ENCODE measurements at places on chromosomes 3 and 15. TPM values are rescaled to one million over a fixed set of nuclear protein-coding genes. Genes with fewer than 3 reads are reported as not detected.
A peak's percentile ranks its signal among the peaks of the same experiment; 100 is the strongest.

- H3K27ac ChIP-seq = no peak overlapping the region
- H3K36me3 ChIP-seq = no peaks in the 10 kb centered on the region
- no peaks in the 10 kb centered on the region for H3K4me1 ChIP-seq
- DNase-seq = no peak
These were observed 101.1 kb downstream of the GREM1 start for GRCh38 chr15:32818758-32819447.

ZNF80 gene
- not detected for total RNA-seq

DNA sequence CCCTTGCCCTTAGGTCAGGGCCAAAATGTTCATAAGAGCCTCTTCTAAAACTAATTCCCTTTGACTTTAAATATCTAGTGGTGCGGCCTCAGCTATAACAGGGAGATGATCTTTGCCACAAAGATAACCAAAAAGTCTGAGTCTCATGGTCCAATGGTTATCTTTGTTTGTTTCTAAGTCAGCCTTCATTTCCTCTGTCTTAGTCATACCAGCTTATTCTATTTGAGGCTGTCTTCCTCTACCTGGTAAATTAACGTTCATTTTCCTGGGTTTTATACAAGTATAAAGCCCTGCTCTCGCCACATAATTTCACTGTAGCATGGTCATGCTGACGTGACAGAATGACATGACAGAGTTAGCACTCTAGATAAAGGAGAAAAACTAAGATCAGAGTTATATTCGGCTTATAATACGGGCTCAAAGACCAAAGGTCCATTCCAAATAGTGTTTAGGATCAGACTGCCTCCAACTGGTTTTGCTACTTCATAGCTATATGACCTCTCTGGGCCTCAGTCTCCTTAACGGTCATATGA lies 18.4 kb downstream of the ZNF860 start:
- H3K4me1 ChIP-seq = peaks cover 14% of the 10 kb centered on the region
- H3K27ac ChIP-seq = no peak overlapping the region
- H3K27me3 ChIP-seq = no peaks in the 10 kb centered on the region
- DNase-seq = no peak
- no peaks in the 10 kb centered on the region for H3K36me3 ChIP-seq
- H3K4me3 ChIP-seq = no peak overlapping the region

CYP19A1 gene
- not detected for total RNA-seq

DNA sequence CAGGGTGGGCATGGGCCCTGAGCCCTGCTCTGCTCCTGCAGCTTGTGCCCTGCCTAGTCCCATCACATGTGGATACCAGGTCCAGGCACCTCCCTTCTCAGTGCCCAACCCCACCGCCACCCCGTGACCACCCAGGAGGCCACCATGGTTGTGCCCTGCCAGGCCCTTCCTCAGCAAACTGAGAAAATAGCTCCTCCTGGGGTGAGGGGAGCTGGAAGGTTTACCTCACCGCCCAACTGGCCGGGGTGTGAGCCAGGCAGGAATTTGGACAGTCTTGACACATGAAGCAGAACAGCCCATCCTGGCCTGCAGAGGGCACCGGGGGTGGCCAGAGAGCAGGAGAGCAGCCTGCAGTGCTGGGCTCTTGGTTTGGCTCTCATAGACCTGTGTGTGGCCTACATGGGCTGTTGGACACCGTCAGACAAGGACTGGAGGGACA lies 11.4 kb upstream of the C3orf22 start:
- no peak for DNase-seq
- no peaks in the 10 kb centered on the region for H3K36me3 ChIP-seq

BOC gene
- total RNA-seq = 30.2 TPM

GRCh38 chr3:81726735-81727134 lies 34.7 kb downstream of the GBE1 start:
- H3K4me1 ChIP-seq = peaks cover 25% of the 10 kb centered on the region
- no peak for DNase-seq
- no peak overlapping the region for H3K27ac ChIP-seq
- H3K27me3 ChIP-seq = no peaks in the 10 kb centered on the region
- H3K36me3 ChIP-seq = no peaks in the 10 kb centered on the region

DNA sequence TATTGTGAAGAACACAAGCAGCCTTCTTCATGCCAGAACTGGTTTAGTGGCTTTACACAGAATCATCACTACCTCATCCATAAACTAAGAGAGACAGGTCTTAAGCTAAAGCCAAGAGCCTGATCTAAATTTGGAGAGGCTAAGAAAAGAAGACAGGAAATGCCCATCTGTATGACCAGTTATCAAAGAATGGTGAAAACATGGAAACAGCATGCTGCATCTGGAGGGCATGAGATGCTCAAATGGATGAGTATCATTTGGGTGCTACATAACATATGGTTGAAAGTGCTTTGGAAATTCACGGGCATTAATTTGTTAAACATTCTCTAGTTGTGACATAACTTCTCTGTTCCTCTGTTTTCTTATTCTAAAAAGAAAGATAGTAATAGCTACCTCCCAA lies 112.5 kb downstream of the CPNE4 start:
- no peak for DNase-seq
- no peaks in the 10 kb centered on the region for H3K27me3 ChIP-seq
- no peaks in the 10 kb centered on the region for H3K36me3 ChIP-seq
- H3K27ac ChIP-seq = no peak overlapping the region
- no peaks in the 10 kb centered on the region for H3K4me1 ChIP-seq

DNA sequence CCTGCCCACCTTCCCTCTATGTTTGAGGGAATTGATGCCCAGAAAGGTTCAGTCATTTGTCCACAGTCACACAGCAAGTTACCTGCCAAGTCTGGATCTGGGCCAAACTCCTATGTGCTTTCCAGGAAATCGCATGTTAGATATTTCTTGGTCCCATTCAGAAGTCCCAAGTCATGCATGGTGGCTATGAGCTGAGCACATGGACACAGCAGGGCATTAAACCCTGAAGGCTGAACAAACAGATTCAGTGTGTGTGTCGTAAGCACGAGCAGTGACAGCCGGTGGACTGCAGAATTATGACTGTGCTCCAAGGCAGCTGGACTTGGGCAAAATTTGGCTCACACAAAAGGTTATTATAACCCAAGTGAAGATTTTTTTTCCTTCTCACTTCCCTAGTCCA lies 11.4 kb upstream of the SLC6A6 start:
- peak overlapping the region; percentile 60 for H3K27ac ChIP-seq
- no peak overlapping the region for H3K4me3 ChIP-seq
- H3K27me3 ChIP-seq = peaks cover 3% of the 10 kb centered on the region
- DNase-seq = no peak

CDV3 gene
- total RNA-seq = 119 TPM

- H3K4me3 ChIP-seq = no peak overlapping the region
- no peaks in the 10 kb centered on the region for H3K36me3 ChIP-seq
- no peaks in the 10 kb centered on the region for H3K27me3 ChIP-seq
- H3K27ac ChIP-seq = no peak overlapping the region
- H3K4me1 ChIP-seq = no peaks in the 10 kb centered on the region
These were observed 144.7 kb downstream of the CNTN3 start for GRCh38 chr3:74469713-74470112.

DNA sequence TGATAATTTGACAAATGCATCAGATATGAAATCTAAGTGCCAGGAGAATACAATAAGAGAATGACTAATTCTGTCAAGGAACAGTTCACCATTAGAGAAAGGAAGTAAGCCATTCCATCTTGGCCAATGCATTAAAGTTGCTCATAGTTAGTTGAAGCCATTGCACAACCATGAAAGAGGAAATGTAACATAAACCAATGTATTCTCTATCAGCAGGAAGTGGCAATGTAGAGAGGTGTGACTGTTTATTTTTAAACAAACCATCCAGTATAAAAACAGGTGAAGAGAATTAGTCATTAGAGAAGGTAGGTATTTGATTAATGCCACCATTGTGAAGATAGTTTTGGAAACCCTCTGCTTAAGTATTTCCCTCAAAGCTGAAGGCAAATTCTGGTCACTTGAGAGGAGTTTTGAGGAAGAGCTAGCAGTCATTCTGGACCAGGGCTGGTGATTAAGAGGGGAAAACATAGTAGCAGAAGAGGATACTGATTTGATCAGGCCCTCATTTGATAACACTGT lies 10.7 kb upstream of the ANXA2 start:
- H3K36me3 ChIP-seq = no peaks in the 10 kb centered on the region
- peak overlapping the region; percentile 84 for H3K27ac ChIP-seq

TRIM59 gene
- total RNA-seq = 4.9 TPM

SLC22A13 gene
- total RNA-seq = 0.48 TPM

- no peak for DNase-seq
These were observed 165.6 kb downstream of the APBA2 start for GRCh38 chr15:29051422-29051821.

- no peak overlapping the region for H3K4me3 ChIP-seq
- no peaks in the 10 kb centered on the region for H3K36me3 ChIP-seq
- no peaks in the 10 kb centered on the region for H3K27me3 ChIP-seq
- no peak overlapping the region for H3K27ac ChIP-seq
These were observed 35.6 kb downstream of the LNP1 start for GRCh38 chr3:100436951-100437350.

ECE2 gene
- total RNA-seq = not detected

All from esophagus squamous epithelium (tissue), 5 donors.